ENCODE measurements at places on chromosomes 16 and 17.
A peak's percentile ranks its signal among the peaks of the same experiment; 100 is the strongest.

DNA sequence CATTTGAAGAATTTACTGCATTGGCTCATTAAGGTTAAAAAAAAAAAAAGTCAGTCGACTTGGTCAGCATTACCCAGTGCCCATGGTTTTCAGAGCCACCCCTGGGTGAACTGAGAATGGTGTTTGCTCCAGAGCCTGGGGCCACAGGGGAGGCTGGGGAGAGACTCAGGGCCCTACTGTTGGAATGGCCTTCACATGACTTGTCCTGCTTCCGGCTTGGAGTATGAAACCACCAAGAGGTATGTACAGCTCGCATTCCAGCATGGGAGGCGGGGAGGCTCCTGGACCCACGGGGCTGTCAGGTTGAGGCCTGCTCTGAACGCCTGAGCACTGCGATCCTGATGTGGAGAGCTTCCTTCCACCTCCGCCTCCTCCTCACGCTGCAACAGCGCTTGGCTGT, 36.8 kb downstream of the MSI2 start:
- DNase-seq: peak; percentile 72

- DNase-seq: no peak
These were observed 22.1 kb downstream of the CNTNAP1 start for GRCh38 chr17:42704490-42704836.

DNA sequence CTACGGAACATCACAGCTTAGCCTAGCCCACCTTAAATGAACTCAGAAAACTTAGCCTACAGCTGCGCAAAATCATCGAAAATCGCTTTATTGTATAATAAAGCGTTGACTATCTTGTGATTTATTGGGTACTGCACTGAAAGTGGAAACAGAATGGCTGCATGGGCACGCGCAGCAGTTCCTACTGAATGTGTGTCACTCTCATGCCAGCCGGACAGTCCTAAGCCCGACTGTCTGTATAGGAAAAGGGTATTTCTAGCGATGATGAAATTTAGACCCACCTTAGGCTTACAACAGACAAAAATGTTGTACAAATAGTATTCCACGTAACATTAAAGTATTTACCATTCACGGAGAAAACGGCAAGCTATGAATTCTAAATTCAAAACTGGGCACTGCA, 9.3 kb downstream of the FBXO31 start:
- no peak for DNase-seq

- peak; percentile 84 for DNase-seq
These were observed 67.4 kb downstream of the SIAH1 start for GRCh38 chr16:48317614-48318315.

- no peak for DNase-seq
These were observed 21.2 kb downstream of the SLC38A10 start for GRCh38 chr17:81273698-81274470.

DNA sequence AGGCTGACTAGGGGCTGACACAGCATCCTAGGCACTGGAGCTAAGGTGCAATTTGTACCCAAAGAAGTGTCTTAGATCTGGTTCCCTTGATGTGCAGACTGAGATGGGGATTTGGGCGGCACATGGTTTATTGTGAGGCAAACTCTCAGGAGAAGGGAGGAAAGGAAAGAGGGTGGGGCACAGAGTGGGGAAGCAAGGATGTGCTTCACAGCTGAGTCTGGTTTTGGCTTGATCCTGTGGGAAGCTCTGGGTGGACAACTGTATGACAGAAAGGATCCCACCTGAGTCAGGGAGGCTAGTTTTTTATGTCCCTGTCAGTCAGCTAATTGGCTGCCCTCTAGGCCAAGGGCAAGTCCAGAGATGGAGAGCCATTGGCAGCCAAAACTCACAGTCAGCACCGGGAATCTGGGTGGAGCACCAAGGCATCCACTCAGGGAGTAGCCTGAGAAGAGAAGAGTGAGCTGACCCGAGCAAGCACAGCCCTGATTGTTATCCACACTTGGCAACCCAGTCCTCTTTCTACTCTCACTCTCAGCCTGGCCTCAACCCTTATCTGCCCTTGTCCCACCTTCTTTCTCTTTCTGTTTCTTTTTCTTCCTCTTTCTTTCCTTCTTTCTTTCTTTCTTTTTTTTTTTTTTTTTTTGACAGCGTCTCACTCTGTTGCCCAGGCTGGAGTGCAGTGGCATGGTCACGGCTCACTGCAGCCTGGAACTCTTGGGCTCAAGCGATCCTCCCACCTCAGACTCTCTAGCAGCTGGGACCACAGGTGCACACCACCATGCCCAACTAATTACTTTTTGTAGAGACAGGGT, 12.0 kb downstream of the ARL4D start:
- DNase-seq: peak; percentile 35

GRCh38 chr17:76584427-76585032, 1.1 kb downstream of the ST6GALNAC2 start:
- no peak for DNase-seq

DNA sequence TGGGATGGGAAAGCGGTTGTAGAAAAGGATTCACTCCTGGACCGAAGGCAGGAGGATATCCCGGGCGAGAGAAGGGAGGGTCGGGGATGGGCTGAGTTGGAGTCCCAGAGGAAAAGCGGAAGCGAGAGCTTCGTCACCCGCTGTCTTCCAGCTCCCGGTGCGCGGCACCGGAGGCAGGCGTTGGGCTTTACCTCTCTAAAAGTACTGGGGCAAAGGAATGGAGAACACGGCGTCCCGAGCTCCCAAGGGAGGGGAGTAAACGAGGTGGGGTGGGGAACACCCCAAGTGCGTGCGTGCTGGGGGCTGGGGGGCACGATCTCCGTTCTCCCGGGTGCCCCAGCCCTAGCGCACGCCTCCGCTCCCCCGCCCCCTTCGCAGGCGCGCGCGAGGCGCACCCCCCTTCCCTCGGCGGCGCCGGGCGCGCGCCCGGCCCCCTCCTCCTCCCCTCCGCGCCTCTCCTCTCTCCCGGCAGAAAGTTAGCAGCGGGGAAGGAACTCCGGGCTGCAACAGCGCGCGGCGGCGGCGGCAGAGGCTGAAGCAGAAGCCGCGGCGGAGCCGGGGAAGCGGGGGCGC, at the start of gene HS3ST4:
TSS of gene HS3ST4 (plus strand) at position 441 of the 573 bp plus-strand sequence.
- DNase-seq: no peak

DNA sequence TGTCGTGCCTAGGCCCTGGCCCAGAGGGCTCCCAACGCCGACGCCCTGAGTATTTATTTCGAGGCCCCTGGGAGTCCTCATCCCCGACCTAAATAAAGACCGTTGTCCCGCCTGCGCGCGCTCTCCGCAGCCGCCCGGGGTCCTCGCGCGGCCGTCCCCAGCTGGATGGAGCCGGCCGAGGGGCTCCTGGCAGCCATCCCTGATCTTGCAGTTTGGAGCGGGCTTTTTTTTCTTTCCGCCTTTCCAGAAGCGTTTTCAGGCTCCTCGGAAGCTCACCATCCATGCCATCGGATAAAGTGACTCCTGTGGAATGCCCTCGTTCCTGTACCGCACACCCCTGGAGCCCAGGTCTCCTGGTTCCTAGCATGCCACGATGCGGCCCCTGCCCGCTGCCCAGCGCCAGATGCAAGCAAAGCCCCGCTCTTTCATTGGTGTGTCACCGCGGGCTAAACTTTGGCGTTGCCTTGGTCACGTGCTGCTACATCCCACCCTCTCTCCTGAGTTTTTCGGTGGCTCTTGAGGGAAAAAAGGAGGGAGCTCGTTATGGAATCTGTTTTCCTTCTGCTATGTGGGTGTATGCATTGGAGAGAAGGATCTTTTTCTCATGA, 716 bp downstream of the TMEM94 start:
- DNase-seq: peak; percentile 65

DNA sequence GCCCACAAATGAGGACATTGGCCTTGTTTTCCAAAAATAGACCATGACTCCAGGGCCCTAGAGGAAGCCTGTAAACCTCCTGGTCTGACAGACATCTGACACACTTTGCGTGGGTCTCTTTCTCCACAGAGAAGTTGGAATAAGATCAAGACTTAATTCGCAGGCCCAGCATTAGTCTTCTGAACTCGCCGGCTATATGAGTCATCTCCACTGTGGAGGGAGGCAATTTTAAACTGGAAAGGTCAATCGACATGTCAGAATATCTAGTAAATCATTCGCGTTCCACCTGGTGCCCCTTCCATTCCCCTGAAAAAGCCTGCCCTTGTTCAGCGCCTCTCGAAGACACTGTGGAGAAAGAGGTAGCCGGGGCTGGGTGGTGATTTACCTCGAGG, 140.1 kb downstream of the CLEC16A start:
- peak; percentile 93 for DNase-seq

DNA sequence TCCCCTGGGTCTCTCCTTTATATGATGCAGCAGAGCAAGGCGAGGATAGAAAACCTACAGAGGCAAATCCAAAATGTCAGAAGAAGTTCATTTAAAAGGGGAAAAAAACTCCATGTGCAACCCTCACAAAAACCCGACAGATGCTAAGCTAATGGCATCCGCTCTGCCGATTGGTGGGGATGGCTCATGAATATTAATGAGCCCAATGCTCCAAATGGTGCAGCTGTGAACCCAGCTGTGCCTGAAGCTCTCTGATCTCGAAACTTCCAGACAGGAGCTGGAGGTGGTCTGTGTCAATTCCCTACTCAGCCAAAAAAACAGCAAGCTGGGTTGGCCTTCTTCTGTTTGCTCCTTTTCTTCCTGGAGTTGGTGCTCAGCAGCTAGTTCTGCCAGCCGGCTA, 15.5 kb downstream of the SNX11 start:
- DNase-seq: no peak

- DNase-seq: no peak
These were observed 345.9 kb downstream of the C16orf95 start for GRCh38 chr16:86971251-86971650.

GRCh38 chr17:79789943-79790804, 6.7 kb downstream of the CBX8 start:
- DNase-seq: peak; percentile 50

DNA sequence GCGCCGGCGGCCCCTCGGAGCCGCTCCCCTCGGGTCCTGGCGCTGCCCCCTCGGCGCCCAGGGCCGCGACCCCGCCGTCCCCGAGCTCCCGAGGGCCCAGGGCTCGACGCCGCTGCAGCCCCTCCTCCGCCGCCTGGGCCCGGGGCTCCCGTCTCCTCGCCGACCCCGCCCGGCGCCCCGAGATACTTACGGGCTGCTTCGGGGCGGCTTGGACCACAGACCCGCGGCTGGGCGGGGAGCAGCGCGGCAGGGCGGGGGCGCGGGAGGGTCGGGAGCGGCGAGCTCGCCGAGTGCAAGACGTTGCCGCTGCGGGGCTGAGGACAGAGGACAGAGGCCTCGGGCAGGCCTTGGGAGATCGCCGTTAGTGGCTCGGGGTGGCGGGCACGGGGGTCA, 290 bp downstream of the TOB1 start:
- DNase-seq: no peak

DNA sequence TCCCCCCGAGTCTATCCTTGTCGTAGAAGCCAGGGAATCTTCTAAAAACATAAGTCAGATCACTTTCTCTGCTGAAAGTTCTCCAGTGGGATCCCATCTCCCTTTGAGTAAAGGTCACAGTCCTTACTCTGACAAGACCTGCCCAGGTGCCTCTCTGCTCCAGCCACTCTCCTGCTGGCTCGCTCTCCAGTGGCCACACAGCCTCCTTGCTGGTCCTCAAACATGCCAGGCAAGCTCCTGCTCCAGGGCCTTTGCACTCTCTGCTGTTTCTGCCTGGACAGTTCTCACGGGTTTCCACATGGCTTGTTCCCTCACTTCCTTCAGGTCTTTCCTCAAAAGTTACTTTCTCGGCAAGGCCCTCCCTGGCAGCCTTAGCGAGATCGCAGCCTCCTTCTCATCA, 3.4 kb downstream of the B9D1 start:
- DNase-seq: no peak

DNA sequence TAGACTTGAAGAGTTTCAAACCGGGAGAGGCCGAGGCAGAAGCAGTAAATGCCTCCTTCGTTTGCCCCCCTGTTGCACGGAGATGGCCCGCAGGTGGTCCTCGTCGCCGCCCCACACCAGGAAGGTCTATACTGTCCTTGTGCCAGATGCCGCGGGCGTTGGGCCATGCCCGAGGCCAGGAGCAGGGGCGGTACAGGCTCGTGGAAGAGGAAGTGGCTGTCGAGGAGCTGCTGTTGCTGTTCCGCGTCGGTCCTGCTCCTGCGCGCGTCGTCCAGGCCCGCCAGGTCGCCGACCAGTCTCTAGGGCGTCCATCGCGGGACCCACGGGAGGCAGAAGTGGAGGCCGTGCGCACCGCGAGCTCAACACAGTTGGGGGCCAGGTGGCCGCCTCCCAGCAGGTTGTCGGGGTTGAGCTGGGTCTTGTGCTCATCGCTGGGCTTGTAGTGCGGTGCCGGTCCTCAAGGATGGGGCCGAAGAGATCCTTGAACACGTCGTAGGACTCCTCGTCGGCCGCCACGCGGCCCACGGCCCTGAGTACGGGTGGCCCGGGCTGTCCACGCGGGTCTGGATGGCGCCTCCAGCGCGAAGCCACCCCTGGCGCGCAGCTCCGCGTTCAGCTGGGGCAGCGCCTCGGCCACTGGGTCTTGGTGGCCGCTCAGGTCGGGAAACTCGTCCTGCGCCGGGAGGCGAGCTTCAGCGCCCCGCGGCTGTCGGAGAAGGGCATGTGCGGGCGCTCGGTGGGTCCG, 13.1 kb upstream of the C16orf87 start:
- no peak for DNase-seq

DNA sequence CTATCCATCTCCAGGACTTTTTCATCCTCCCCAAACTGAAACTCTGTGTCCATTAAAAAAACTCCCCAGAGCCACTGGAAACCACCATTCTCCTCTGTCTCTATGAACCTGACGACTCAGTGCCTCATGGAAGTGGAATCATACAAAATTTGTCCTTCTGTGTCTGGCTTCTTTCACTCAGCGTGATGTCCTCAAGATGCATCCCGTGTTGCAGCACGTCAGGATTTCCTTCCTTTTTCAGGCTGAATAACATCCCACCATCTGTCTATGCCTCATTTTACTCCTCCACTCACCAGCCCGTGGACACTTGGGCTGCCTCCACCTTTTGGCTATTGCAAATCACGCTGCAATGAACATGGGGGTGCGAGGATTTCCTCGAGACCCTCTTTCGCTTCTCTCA, 12.6 kb upstream of the ALDH3A1 start:
- no peak for DNase-seq

- no peak for DNase-seq
These were observed 14.4 kb upstream of the MYLK3 start for GRCh38 chr16:46762583-46762982.

DNA sequence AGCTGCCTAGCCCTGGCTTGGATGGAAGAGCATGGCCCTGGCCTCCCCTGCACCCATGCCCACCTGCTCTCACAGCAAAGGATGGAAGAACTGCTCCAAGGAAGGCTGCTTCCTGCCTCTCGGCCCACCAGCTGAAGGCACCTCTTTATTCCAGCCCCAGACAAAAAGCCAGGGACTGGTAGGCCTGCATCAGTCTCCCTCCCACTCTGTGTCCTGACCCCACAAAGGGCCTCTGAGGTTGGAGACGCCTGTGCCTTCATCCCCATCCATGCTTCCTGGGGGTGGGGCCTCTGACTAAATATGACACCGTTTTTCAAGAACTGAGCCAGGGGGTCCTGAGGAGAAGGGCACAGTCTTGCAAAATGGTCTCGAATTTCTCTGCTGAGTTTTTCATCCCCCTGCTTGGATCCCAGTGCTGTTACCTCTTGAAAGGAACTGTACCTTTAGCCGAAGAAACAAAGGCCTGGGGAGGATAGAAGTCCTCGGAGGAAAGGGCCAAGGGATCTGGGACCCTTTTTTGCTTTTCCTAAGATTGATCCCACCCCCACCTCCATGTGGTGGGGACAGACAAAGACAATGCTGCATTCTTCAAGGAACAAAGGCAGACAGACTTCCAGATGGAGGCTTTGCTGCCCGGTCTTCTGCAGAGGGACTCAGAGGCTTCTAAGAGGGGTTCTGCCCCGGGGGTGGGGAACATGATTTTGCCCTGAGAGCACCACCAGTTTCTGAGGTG, 5.2 kb downstream of the C17orf50 start:
- DNase-seq: no peak

GRCh38 chr17:50681263-50682200, 26.2 kb downstream of the ANKRD40 start:
- DNase-seq: peak; percentile 89

- no peak for DNase-seq
These were observed 80.3 kb upstream of the ZNF750 start for GRCh38 chr17:82920150-82920549.
